ENCODE measurements at places on chromosomes 13 and 19.

DNA sequence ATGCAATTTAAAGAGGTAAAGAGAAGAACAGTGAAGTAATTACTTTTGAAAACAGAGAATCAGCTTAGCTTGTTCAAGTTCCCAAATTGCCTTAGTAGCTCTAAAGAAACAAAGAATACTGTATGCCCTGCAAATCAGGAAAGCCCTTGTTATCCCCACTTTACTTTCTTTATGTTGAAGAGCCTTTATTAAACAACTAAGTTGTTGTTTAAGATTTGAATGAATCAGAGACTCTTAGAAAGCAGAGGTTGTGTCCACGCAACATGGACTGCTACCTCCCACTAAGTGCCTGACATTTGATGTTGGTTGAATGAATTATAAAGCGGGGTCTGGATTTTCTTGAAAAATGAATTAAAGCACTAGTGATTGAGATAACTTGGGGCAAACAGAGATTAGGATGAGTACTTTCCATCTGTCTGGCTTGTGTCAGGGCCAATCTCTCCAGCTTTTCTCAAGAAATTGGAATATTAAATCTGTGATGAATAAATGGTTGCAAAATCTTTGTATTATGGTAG lies 214.7 kb downstream of the POSTN start:
- DNase-seq = no peak

- DNase-seq = no peak
Measured at GRCh38 chr13:39777527-39778061, 122.1 kb downstream of the COG6 start.

GRCh38 chr19:5463959-5464358 lies 8.7 kb downstream of the ZNRF4 start:
- DNase-seq = no peak

DNA sequence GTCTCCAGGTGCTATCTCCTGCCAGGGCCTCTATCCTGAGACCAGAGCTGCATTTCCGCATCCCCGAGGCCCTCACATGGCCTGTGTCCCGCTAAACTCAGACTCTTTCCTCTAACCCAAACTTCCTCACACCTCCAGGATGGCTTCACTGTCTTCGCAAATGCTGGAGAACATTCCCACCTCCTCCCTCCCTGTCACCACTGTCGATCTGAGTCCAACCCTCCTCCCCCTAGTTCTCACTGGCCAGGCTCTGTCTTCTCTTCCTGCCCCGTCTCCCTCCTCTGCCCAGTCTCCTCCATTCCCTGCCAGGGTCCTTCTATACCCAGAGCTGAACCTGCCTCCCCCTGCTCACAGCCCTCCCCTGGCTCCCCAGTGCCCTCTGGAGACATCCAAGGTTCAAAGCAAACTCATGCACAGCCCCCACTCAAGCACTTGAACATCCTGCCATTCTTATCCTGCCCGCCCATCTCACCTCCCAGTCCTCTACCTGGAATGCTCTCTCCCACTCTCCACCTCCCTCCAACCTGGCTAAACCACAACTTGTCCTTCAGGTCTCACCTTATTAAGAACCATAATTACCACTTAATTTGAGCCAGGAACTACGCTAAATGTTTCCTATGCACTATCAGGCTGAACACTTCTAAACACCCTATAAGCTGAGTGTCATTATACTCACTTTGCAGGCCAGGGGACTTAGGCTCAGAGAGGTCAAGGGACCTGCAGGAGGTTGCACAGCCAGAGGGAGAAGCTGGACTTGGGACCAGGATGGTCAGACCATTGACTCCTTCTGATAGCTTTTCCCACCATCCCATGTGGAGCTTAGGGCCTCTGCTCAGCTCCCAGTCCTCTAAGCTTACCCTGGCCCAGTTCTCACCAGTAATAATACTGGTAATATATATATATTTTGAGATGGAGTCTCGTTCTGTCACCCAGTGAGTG lies 961 bp upstream of the VSIG10L start:
- no peak for DNase-seq

- no peak for DNase-seq
Measured at GRCh38 chr13:99203601-99204579, 3.2 kb downstream of the UBAC2 start.

- no peak for DNase-seq
Measured at GRCh38 chr13:77383097-77383496, 56.2 kb upstream of the MYCBP2 start.

GRCh38 chr13:49587311-49587847 lies 2.0 kb upstream of the RCBTB1 start:
- DNase-seq = no peak

DNA sequence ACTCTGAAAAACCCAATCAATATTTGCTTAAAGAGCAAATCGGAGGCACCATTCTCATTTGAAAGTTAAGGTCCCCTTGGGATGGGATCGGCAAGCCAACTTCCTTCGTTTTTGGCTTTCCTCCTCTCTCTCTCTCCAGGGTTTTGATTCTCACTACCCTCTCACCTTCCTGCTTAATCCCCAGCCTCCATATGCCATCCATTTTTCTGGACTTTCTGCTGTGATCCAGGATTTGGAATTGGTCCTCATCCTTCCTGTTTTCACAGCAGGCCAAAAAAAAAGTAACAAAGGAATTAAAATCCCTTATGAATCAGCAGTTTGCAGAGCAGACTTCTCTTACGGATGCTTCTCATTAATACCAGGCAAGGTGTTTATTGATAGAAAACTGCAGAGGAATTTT lies 283.1 kb upstream of the TMTC4 start:
- DNase-seq = no peak

GRCh38 chr19:49473868-49474541 lies at the start of gene FLT3LG:
TSS of gene FLT3LG (plus strand) at chr19:49474215. CDS start at chr19:49474640, 425 bp downstream.
- peak; percentile 62 for DNase-seq

DNA sequence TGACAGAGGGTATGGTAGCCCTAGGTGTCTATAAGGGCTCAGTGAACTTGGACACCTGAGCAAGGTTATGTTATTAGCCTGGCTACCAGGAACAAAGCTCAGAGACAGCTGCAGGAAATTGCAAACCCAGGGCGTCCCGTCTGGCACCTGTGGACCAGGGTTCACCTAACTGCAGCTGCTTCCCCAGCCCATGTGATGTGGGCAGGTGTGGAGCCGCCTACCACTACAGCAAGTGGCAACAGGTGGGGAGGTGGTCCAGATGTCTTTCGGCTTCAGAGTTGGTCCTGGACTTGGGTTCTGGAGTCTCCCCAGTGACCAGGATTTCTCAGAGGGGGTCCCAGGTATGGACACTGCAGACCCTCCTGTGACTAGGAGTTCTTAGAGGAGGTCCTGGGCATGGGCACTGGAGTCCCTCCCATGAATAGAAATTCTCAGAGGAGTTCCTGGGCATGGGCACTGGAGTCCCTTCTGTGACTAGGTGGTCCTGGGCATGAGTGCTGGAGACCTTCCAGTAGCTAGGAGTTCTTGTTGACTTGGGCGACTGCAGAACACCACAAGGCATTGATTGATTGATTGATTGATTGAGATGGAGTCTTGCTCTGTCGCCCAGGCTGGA lies 25.2 kb downstream of the ACTL9 start:
- DNase-seq = no peak

DNA sequence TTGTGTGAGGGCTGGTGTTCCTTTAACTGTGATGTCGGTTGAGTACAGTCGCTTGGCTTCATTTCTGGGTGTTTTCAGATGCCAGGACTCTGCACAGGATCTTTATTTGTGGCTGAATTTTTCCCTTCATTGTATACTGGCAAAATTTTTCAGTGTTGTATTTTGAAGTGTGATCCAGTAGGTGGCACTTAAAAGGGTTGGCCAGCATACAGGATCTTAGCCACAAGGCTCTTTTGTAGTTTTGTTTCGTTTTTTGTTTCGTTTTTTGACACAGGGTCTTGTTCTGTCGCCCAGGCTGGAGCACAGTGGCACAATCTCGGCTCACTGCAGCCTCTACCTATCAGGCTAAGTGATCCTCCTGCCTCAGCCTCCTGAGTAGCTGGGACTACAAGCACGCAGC lies 8.7 kb downstream of the FCAR start:
- no peak for DNase-seq

DNA sequence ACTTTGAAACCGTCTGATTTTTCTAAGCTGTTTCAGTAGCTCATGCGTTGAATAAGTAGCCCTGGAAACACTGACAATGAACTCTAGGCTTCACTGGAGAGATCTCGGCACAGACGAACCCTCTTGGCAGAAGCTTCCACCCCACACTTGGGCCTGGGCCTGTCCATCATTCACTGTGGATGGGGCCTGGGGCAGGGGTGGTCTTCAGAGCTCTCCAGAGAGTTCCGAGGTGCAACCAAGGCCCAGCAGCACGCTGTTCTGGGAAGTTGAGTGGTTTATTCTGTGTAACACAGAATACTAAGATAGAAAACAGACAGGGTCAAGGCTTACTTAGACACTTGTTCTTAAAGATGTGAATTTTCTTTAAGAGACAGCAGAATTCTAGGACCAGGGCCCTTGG lies 21.9 kb downstream of the NAXD start:
- DNase-seq = no peak

- DNase-seq = no peak
Measured at GRCh38 chr13:103539265-103539664, 473.0 kb upstream of the SLC10A2 start.

DNA sequence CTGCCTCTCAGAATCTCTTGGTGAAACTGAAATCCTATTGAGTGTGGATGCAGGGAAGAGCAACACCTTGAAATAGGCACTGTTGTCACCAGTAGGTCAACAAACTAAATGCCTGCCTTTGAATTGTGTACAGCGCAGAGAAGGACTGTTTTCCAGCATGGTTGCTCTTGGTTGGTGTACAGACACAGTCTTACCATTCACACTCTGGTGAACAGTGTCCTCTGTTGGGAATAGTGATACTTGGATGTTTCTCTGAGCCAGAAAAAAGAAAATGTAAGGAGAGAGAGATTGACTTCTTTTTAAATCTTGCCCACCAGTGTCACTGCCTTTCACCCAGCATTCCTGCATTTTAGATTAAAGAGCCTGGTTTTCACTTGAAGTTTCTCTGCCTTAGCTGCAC lies 179.7 kb downstream of the STK24 start:
- no peak for DNase-seq

Measured in GOT3 (cell line).